ENCODE measurements at places on chromosomes 7 and 10. TPM values are rescaled to one million over a fixed set of nuclear protein-coding genes. Genes with fewer than 3 reads are reported as not detected.

DNA sequence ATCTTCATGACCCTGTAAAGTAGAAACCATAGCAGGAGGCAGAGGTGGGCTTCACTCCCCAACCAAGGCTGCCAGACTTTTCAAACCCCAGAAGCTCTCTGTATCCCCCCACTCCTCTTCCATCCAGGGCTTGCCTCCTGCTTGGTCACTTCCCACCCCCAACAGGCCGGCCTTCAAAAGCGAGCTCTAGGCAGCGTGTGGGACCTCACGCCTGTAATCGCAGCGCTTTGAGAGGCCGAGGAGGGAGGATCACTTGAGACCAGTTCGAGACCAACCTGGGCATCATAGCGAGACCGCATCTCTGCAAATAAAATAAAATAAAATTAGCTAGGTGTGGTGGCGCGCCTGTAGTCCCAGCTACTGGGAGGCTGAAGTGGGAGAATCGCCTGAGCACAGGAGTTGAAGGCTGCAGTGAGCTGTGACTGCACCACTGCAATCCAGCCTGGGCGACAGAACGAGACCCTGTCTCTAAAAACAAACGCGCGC lies 743 bp upstream of the POR start:
- H3K36me3 ChIP-seq = no peaks in the 10 kb centered on the region
- H3K27me3 ChIP-seq = no peaks in the 10 kb centered on the region
- H3K27ac ChIP-seq = peak overlapping the region; percentile 97
- no peak for DNase-seq

DNA sequence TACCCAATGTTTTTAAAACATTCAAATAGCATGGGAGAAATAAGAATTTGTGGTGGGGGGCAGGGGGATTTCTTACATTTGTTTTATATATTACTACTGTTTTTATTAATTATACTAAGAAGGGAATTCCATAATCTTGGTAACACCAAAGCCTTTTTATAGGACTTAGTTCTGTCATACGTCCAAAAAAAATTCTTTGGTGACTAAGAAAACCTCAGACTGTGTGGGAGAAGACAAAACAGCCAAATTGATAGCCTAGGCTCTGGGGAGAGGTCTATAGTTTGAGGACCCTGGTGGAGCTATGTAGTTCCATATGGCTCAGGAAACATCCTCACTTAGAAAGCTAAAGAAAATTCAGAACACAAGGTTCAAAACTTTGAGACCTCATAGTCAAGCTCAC lies 23.4 kb downstream of the ACSM6 start:
- no peak overlapping the region for H3K4me3 ChIP-seq
- H3K4me1 ChIP-seq = no peaks in the 10 kb centered on the region
- H3K27ac ChIP-seq = no peak overlapping the region
- no peak for DNase-seq

GRCh38 chr7:131443496-131443895 lies 112.9 kb downstream of the PODXL start:
- H3K36me3 ChIP-seq = peaks cover 28% of the 10 kb centered on the region
- no peaks in the 10 kb centered on the region for H3K27me3 ChIP-seq
- no peak overlapping the region for H3K4me3 ChIP-seq
- H3K27ac ChIP-seq = no peak overlapping the region
- no peaks in the 10 kb centered on the region for H3K4me1 ChIP-seq

DNA sequence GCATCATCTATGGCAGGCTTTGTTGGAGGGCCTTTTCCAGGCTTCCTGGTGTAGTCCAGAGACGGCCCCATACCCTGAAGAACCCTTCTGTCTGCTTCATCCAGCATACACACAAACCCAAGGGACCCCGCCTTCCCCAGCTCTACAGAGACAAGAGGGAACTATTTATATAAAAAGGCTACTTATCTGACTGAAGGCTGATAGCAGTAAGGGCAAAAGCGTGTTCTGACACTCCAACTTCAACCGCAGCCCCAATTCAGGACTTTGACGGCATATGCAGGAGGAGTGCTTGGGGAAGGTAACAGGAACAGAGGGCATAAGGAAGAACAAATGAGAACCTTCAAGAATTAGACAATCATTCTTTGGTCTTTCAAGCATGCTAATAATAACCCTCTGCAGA lies 21.0 kb downstream of the GNA12 start:
- H3K36me3 ChIP-seq = no peaks in the 10 kb centered on the region
- no peak for DNase-seq
- no peaks in the 10 kb centered on the region for H3K4me1 ChIP-seq

DNA sequence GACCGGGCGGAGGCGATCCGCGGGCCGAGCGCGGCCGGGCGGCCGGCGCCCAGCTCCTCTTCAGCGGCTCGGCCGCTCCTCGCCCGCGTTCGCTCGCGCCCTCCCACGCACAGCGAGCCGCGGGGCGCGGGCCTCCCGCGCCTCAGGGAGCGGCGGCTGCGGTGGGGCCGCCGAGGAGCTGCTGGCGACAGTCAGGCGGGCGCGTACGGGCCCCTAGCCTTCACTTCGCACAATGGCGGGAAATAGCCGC lies at the start of gene MCMBP:
Gene MCMBP, minus strand, starts transcription at position 234 of the 250 bp plus-strand sequence. CDS start 259 bp downstream, outside the sequence.
- H3K27me3 ChIP-seq = no peaks in the 10 kb centered on the region
- peak within 1 kb of the TSS; percentile 90 for H3K4me3 ChIP-seq
- no peak for DNase-seq
- H3K27ac ChIP-seq = peak within 1 kb of the TSS; percentile 85
- H3K4me1 ChIP-seq = peaks cover 51% of the 10 kb centered on the region

DNA sequence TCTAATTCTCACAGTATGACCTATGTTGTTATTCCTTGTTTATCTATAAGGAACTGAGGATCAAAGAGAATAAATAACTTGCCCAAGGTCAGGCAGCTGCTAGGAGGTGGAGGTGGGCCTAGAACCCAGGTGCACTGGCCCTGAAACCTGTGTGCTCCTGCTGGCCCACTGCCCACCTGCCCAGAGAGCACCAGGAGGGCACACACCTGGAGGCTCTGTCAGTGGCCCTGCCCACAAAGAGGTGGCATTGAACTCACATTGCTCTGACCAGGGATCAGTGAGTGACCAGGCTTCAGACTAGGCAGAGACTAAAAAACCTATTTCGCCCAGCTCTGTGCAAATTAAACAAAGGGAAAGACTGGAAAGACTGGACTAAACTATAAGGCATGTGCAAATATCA lies 210.6 kb downstream of the TNS3 start:
- no peaks in the 10 kb centered on the region for H3K27me3 ChIP-seq
- no peaks in the 10 kb centered on the region for H3K36me3 ChIP-seq
- no peak overlapping the region for H3K27ac ChIP-seq
- H3K4me3 ChIP-seq = no peak overlapping the region
- no peak for DNase-seq

DNA sequence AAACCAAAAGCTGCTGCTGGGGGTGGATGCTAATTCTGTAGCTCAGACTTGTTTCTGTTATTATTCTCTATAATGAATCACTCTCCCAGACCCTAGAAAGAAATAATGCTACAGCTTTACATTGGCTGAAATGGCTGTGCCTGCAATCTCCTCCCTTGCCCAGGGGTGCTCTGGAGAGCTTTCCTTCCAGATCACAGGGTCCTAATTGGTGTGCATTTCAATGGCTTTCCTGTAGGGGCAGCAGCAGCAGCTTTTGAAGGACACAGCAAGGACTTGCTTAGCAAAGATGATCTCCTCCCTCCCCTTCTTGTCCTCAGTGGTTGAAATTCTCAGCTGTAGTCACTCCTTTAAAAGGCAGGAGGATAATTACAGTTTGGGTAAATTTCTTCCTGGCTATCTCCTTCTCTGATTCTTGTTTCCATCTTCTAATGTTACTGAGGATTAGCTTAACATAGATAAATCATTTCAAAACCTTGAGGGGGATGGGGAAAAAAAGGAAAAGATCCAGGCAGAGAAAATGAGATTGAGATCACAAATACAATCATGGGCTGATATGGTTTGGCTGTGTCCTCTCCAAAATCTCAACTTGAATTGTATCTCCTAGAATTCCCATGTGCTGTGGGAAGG lies 120.2 kb upstream of the CTTNBP2 start:
- H3K4me3 ChIP-seq = no peak overlapping the region
- DNase-seq = no peak
- H3K27ac ChIP-seq = no peak overlapping the region
- H3K36me3 ChIP-seq = no peaks in the 10 kb centered on the region

GRCh38 chr10:27998178-27998953 lies 513 bp downstream of the ODAD2 start:
- H3K4me3 ChIP-seq = no peak overlapping the region
- peaks cover 18% of the 10 kb centered on the region for H3K27me3 ChIP-seq
- peak; percentile 1 for DNase-seq
- no peak overlapping the region for H3K27ac ChIP-seq
- H3K36me3 ChIP-seq = no peaks in the 10 kb centered on the region

DNA sequence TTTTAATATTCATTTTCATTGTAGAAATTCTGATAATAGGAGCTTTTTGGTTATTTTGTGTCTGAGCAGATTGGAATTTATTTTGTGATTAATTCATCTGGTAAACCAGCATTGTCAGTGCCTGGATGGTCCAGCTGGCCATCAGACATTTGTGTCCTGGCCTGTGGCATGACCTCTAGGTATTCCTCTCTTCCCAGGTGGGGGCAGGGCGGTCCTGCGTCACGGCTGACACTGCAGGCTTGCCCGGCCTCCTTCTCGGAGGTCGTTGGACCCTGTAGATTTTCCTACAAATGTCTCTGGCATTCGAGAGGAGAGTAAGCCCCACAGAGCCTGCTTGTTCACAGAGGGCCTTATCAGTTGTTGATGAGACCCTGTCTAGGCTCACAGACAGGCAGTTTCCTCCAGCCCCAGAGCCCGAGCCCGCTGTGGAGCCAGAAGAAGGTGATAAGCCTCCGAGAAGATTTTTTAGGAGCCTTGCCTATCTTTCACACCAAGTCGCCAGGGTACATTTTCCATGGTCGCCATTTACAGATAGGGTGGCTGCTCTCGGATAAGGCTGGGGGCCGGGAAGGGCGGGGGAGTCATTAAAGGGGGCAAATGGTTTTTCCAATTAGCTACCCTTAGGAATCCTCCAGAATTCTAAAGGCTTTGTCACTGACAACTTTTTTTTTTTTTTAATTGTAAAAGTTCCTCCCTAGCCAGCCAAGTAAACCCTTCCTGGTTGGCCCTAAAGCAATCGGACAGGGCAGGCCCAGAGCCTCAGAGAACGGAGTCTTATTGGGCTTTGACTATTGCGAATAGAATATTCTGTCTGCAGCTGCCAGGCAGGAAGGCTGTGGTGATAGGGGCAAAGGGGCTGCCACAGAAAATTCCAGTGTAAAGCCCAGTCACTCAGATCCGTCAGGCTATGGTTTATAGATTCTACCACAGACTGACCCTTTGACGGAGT lies 78.1 kb upstream of the TBX20 start:
- H3K36me3 ChIP-seq = no peaks in the 10 kb centered on the region
- no peak overlapping the region for H3K4me3 ChIP-seq
- no peak for DNase-seq
- no peaks in the 10 kb centered on the region for H3K4me1 ChIP-seq
- H3K27me3 ChIP-seq = no peaks in the 10 kb centered on the region
- H3K27ac ChIP-seq = no peak overlapping the region

DNA sequence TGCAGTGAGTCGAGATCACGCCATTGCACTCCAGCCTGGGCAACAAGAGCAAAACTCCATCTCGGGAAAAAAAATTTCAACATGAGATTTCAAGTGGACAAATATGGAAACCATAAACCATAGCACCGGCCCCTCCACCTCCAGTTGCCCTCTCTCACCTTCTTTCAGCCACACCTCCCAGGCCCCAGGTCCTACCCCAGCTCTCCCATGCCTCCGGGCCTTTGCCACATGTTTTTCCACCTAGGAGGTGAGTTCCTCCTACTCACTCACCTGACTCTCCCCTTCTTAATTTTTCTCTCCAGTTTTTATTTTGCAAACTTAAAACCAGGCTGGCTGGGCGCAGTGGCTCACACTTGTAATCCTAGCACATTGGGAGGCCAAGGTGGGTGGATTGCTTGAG lies 13.7 kb upstream of the CLDN4 start:
- no peak overlapping the region for H3K4me3 ChIP-seq
- H3K36me3 ChIP-seq = no peaks in the 10 kb centered on the region
- H3K27me3 ChIP-seq = no peaks in the 10 kb centered on the region
- no peak overlapping the region for H3K27ac ChIP-seq
- no peaks in the 10 kb centered on the region for H3K4me1 ChIP-seq

DNA sequence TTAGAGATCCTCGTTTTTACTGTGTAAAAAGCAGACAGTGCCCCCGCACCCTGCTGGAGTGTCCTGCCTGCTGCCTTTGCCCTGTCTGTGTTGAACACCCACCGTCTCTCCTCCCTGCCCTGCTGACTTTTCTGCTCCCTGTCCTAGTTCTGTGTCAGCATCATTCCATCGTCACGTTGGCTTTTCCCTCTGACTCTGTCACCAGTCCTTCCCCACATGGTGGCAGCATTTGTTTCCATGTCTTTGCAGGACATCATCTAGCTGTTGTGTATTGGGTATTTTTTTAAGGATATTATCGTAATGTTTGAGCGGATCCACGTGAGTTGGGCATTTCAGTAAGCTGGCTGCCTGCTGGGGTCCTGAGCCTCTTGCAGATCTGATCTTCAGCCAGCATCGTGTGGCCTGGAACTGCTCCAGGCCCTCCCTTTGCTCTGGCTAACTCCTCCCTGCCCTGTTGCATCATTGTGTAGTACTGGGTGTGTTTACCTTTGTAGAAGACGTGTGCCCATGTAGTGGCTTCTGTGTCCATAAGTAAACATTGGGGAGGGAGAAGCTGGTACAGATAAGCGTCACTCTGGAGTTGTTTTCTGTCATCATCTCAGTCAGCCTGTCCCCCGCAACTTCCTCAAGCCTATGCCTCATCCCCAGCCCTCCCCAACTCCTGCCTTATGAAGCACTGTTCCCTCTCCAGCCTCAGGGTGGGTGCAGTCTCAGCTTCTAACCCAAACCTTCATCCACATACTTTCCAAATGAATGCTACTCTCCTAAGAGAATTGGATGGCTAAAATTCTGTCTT lies 44.3 kb downstream of the TRRAP start:
- DNase-seq = no peak
- no peak overlapping the region for H3K4me3 ChIP-seq

DNA sequence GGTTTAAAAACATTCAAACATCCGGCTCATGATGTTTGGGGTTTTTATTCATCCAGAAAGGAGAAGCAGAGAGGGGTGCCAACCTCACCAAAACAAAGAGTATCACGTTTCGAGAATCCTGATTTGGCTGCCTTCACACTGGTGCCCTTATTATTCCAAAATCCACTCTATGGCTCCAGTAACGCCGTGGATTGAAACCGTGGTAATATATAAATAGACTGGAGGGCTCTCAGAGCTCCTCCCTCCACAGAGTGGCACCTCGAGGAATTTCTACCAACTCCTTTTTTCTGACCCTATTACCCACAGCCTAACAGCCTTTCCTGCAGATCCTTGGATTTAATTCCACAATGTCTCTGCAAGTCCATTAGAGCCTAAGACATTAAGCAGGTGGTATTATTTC lies 353.6 kb downstream of the CRPPA start:
- DNase-seq = no peak
- H3K36me3 ChIP-seq = no peaks in the 10 kb centered on the region
- no peaks in the 10 kb centered on the region for H3K27me3 ChIP-seq
- H3K4me3 ChIP-seq = no peak overlapping the region
- H3K4me1 ChIP-seq = no peaks in the 10 kb centered on the region

- H3K27ac ChIP-seq = no peak overlapping the region
- H3K36me3 ChIP-seq = no peaks in the 10 kb centered on the region
- DNase-seq = no peak
- H3K4me3 ChIP-seq = no peak overlapping the region
Measured at GRCh38 chr7:91228927-91229558, 35.2 kb upstream of the FZD1 start.

The AZGP1 gene
- total RNA-seq = not detected

The HACD1 gene
- 3.4 TPM for total RNA-seq

The BBIP1 gene
- total RNA-seq = 46.8 TPM

The TMEM236 gene
- total RNA-seq = 0.17 TPM

The OPN4 gene
- total RNA-seq = not detected

The PARD3 gene
- not detected for total RNA-seq

The HABP2 gene
- total RNA-seq = not detected

The NKX6-2 gene
- total RNA-seq = not detected

The VAX1 gene
- total RNA-seq = not detected
